Stimulated activated CD4-positive, alpha-beta T cell treated with anti-CD3 and anti-CD28 coated beads, Interleukin-12 subunit alpha, Interleukin-12 subunit beta, amount 100 ng/mL, for 4 hours (primary cell): ENCODE measurements at places on chromosomes 7 and 10.

DNA sequence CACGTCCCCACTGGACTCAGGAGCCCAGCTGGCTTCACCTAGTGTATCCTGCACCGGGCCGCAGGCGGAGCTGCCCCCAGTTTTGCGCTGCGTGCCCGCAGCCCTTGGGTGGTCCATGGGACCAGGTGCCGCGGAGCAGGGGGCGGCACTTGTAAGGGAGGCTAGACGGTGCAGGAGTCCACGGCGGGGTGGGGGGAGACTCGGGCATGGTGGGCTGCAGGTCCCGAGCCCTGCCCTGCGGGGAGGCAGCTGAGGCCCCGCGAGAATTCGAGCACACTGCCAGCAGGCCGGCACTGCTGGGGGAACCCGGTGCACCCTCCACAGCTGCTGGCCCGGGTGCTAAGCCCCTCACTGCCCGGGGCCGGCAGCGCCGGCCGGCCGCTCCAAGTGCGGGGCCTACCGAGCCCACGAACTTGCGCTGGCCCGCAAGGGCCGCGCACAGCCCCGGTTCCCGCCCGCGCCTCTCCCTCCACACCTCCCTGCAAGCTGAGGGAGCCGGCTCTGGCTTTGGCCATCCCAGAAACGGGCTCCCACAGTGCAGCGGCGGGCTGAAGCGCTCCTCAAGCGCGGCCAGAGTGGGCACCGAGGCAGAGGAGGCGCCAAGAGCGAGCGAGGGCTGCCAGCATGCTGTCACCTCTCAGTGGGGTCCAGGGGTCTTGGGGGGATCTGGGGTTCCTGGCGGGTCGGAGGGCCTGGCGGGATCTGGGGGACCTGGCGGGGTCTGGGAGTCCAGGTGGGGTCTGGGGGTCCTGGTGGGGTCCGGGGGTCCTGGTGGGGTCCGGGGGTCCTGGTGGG lies 81.4 kb downstream of the VIPR2 start:
- no peak for DNase-seq

DNA sequence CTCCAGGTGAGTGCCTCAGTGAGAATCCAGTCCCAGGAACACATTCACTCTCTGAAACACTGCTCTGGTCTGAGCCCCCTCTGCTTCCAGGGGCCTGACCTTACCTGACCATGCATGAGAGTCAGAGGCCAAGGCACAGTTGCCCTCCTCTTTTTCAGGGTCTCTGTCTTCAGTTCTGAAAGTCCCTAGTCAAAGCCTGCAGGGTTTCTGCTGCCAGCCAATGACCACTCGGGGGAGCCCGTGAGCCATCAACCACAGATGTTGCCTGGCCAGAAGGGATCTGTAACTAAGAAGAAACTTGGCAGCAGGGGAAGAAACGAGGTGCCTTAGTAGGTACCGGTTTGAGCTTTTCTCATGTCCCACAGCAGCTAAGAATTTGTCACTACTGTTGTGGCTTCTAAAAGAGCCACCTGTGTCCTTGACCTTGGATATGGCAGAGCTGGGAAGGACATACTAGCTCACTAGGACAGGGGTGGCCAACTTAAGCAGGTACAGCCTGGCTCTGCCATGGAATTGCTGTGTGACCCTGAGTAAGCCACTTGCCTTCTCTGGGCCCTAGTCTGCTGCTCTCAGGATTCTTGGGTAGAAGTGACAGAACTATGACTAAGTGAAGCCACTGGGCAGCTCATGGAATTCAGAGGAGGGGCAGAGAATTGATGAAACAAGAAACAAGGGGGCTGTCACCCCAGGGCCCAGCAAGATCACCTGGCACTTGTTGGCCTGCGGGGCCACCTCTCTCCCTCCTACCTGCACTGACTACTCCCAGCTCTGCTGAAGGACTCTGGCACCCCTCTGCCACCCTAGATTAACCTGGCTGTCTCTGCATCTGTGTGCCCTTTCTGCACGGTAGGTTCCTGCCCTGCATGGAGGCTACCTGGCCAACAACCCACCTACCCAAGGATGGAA lies 83.8 kb upstream of the GPR26 start:
- peak; percentile 55 for DNase-seq

GRCh38 chr10:46283580-46284285 lies 3.1 kb upstream of the ANTXRL start:
- no peak for DNase-seq

- DNase-seq, result no peak
Observed at GRCh38 chr7:91066627-91067026, 197.6 kb upstream of the FZD1 start.

- no peak for DNase-seq
Observed at GRCh38 chr7:119935418-119936025, 337.5 kb upstream of the KCND2 start.

- DNase-seq, result no peak
Observed at GRCh38 chr7:20737840-20738448, 48.7 kb downstream of the SP8 start.

GRCh38 chr10:94268652-94269051 lies 94.1 kb downstream of the NOC3L start:
- DNase-seq, result no peak

- no peak for DNase-seq
Observed at GRCh38 chr7:36600314-36600682, 124.0 kb downstream of the AOAH start.

DNA sequence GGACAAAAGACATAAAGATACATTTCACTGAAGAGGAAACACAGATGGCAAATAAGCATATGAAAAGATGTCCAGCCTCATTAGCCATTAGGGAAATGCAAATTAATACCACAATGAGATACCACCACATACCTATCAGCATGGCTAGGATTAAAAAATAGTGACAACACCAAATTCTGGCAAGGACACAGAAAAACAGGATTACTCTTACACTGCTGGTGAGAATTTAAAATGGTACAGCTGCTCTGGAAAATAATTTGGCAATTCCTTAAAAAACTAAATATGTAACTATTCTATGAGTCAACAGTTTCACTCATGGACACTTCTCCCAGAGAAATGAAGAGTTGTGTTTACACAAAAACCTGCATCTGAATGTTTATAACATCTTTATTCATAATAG lies 121.1 kb downstream of the C10orf90 start:
- DNase-seq, result no peak

DNA sequence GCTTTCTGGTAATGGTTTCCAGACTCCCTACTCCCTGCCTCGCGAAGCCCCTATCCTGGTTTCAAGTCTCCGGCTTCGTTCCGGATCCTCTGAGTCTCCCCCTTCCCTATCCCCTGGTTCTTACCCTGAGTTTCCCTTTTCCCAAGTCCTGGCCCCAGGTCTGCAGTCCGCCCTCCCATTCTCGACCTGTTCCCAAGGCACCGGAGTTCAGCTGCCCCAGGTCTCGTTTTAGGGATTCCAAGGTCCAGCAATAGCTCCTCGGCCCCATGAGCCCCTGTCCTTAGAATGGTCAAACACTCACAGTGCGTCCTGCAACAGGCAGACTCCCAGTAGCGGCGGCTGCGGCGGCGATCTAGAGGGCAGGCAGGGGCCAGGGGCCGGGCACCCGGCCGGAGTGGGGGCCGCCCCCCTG lies 274 bp downstream of the PITX3 start:
- DNase-seq, result no peak

GRCh38 chr10:83678850-83679249 lies 460.5 kb upstream of the GHITM start:
- no peak for DNase-seq

DNA sequence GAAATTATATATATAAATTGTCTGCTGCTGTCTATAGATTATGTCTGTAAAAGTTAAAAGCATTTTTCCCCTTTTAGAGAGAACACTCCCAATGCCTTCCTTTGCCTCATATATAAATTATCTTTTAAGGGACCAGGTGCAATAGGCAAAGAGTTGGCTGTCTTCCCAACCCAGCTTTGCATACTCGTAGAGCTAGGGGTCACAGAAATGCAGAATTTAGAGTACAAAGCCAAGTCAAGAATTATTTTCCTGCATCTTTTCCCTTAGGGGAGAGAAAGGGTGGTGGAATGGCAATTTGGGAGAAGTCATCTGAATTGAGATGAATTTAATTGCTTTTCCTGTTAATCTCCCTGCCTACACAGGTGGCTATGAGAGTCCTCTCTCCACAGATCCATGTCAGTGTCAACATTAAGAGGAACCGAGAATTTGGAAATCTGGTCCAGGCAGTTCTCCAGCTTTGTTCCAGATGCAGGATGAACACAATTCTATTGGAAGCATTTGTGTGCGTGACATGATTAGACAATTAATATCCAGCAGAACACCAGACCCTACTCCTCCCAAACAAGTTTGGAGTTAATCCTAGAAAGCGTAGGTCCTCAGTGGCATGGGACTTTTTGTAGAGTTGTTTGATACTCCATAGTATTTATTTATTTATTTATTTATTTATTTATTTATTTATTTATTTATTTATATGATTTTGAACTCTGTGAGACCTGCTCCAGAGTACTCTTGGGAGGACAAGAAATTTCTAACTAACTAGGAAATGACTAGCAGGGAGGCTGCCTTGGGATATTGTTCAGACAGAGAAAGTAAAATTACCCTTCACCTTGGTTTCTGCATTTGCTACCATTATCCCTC lies 80.3 kb upstream of the SKAP2 start:
- DNase-seq, result no peak

GRCh38 chr7:40463446-40463845 lies 328.6 kb downstream of the SUGCT start:
- DNase-seq, result no peak

GRCh38 chr10:102367441-102367840 lies 28.1 kb upstream of the NFKB2 start:
- DNase-seq, result no peak

- no peak for DNase-seq
Observed at GRCh38 chr10:129725482-129725881, 238.6 kb downstream of the EBF3 start.

DNA sequence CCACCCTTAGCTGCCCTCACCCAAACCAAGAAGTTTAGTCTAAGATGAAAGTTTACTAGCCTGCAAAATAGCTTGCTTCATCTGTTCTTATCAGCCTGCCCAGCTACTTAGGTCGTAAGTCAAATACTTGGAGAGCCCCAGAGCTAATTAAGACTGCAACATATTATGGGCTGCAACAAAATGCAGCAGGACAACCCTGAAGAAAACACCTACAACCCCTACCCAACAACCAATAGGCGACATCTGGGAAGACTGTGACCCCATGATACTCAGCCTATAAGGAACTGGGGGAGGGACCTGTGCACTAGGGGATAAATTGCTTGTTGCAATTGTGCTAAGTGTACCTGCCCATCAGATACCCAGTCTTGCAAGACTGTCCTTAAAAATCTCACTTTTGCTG lies 64.1 kb downstream of the LYZL2 start:
- DNase-seq, result no peak

- DNase-seq, result no peak
Observed at GRCh38 chr7:132250480-132251326, 325.6 kb downstream of the PLXNA4 start.

GRCh38 chr7:157441023-157441399 lies 104.2 kb downstream of the DNAJB6 start:
- no peak for DNase-seq

- no peak for DNase-seq
Observed at GRCh38 chr7:69922026-69922803, 323.9 kb downstream of the AUTS2 start.

- no peak for DNase-seq
Observed at GRCh38 chr10:94123258-94123995, 129.7 kb downstream of the PLCE1 start.

DNA sequence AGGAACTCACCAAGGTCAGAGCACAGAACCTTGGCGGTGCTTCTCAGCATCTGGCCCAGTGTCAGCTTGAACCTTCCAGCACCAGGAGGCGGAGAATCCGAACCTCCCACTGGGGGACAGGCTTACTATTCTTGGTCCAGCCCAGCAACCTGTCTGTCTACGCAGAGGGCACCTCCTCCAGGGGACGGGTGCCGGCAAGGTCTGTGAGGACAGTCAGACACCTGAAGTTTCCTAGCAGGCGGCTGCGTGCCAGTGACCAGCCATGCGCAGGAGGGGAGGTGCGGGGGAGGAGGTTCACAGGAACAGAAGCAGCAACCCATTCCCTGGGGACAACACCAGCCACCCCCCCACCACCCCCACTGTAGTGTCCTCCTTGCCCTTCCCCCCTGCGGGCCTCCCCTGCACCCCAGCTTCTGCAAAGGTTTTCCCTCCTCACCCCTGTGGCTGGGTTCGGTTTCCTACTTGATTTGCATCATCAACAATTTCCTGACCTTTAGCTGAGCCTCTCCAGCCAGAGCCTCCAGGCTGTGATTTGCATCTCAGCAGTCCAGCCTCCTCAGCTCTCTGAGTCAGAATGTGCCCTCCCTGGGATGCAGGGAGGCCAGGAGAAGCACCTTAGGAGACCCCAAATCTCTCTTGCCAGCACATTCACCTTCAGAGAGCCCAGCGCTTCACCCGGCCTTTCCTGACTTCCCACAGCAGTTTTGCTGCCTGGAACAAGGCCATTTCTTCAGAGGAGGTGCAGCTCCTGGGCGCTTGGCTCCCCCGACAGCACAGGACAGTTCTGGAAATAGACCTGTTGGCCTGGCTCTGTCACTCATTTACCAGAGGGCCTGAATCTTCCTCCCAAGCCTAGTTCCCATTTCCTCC lies 107.5 kb upstream of the NPS start:
- DNase-seq, result no peak

GRCh38 chr10:96724621-96725020 lies 4.3 kb upstream of the PIK3AP1 start:
- no peak for DNase-seq

DNA sequence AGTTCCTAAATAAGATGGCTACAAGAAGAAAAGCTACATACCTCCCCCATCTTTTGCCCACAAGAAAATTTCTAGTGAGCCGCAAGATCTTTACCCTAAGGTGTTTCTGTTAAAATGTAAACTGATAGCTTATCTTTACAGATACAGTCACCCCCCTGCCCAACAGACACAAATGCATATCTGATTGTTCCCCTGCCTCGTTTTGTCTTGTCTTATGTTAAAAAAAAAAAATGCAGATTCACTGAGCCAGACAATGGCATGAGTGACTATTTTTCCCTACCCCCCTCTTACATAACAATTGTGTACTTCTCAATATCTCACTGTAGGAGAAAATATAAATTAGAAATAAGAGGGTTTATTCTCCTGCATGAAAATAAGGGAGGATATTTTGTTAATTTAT lies 8.5 kb downstream of the ZNF138 start:
- DNase-seq, result no peak

DNA sequence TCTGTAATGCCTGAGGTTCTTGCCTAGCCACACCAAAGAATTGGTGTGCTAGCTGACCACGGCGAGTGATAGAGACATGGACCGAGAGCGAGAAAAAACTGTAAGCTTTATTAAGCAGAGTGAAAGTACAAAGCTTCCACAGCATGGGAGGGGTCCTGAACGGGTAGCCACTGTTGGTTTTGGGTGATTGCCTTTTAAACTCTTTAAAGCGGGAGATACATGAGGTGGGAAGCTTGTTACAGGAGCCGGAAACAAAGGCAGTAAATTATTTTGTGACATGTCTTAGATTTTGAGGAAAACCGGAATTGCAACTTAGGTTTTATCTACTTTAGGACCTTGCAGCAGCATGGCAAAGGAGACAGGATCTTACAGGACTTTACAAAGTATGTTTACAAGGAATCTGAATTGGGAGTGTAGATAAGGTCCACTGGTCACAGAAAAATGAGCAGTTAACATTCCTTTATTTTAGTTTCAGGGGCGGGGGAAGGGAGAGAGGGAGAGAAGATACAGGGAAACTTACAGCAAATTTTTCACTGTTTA lies 252.7 kb upstream of the MBL2 start:
- DNase-seq, result no peak

- DNase-seq, result no peak
Observed at GRCh38 chr7:36051501-36051900, 101.6 kb upstream of the EEPD1 start.
